ENCODE measurements at places on chromosomes 3 and 15. TPM values are rescaled to one million over a fixed set of nuclear protein-coding genes. Genes with fewer than 3 reads are reported as not detected.

ACSBG1 gene
- total RNA-seq = not detected

UTS2B gene
- total RNA-seq = 0.99 TPM

GREM1 gene
- total RNA-seq = 364 TPM

GNAT1 gene
- not detected for total RNA-seq

Data from fibroblast of lung (primary cell).